ENCODE measurements at places on chromosomes 12 and 14. TPM values are rescaled to one million over a fixed set of nuclear protein-coding genes. Genes with fewer than 3 reads are reported as not detected.

The RITA1 gene
- total RNA-seq, result 17.0 TPM

The IQSEC3 gene
- total RNA-seq, result 1.1 TPM

The NTN4 gene
- 15.9 TPM for total RNA-seq

The CRIP1 gene
- 142 TPM for total RNA-seq

The RCOR1 gene
- 29.5 TPM for total RNA-seq

The VRTN gene
- not detected for total RNA-seq

The SYT1 gene
- total RNA-seq, result 1.4 TPM

The PLEK2 gene
- 15.0 TPM for total RNA-seq

The TMEM253 gene
- total RNA-seq, result 46.0 TPM

The SCNN1A gene
- total RNA-seq, result 130 TPM

The TAS2R13 gene
- total RNA-seq, result 3.2 TPM

The P2RX7 gene
- 1.4 TPM for total RNA-seq

The OTX2 gene
- total RNA-seq, result not detected

The RGS6 gene
- total RNA-seq, result 0.66 TPM

The ZNF10 gene
- 6.1 TPM for total RNA-seq

The ACSS3 gene
- 0.69 TPM for total RNA-seq

The TAS2R42 gene
- total RNA-seq, result not detected

The KRT78 gene
- total RNA-seq, result not detected

The SERPINA4 gene
- not detected for total RNA-seq

The KRT77 gene
- total RNA-seq, result not detected

The OR4E2 gene
- total RNA-seq, result not detected

The MYF5 gene
- not detected for total RNA-seq

The RPS26 gene
- total RNA-seq, result 28.8 TPM

The GPR68 gene
- total RNA-seq, result 2.3 TPM

The TAS2R14 gene
- total RNA-seq, result 5.4 TPM

The PIWIL1 gene
- 0.23 TPM for total RNA-seq

The TAS2R20 gene
- 1.7 TPM for total RNA-seq

The IL31 gene
- not detected for total RNA-seq

The REC8 gene
- 16.8 TPM for total RNA-seq

The ADAM21 gene
- total RNA-seq, result 0.10 TPM

The RFX4 gene
- not detected for total RNA-seq

The CCDC175 gene
- 0.60 TPM for total RNA-seq

The APOF gene
- total RNA-seq, result not detected

The CCDC197 gene
- not detected for total RNA-seq

The GRIN2B gene
- total RNA-seq, result 0.32 TPM

The MYL6B gene
- total RNA-seq, result 22.7 TPM

The CDK2 gene
- total RNA-seq, result 20.8 TPM

The NDRG2 gene
- 188 TPM for total RNA-seq

The TOMM20L gene
- total RNA-seq, result not detected

The GPR162 gene
- total RNA-seq, result 1.7 TPM

The USP44 gene
- total RNA-seq, result 1.7 TPM

The SERPINA3 gene
- 3.1 TPM for total RNA-seq

The CD163L1 gene
- 12.6 TPM for total RNA-seq

The HRK gene
- 0.22 TPM for total RNA-seq

The XPOT gene
- 43.5 TPM for total RNA-seq

The JAG2 gene
- 5.7 TPM for total RNA-seq

The PYGL gene
- total RNA-seq, result 31.0 TPM

The RASSF9 gene
- total RNA-seq, result 1.1 TPM

The LRFN5 gene
- 0.49 TPM for total RNA-seq

The FGF23 gene
- total RNA-seq, result not detected

The BDKRB2 gene
- 38.6 TPM for total RNA-seq

The SAMD4A gene
- 14.7 TPM for total RNA-seq

The RPAP3 gene
- total RNA-seq, result 16.5 TPM

The ADCY4 gene
- 13.9 TPM for total RNA-seq

The PIK3C2G gene
- 0.32 TPM for total RNA-seq

The AICDA gene
- total RNA-seq, result not detected

The EIF2S3B gene
- 0.38 TPM for total RNA-seq

The TROAP gene
- 18.8 TPM for total RNA-seq

The IRAK3 gene
- total RNA-seq, result 11.1 TPM
